ENCODE measurements at places on chromosomes 2 and 18.
A peak's percentile ranks its signal among the peaks of the same experiment; 100 is the strongest.

DNA sequence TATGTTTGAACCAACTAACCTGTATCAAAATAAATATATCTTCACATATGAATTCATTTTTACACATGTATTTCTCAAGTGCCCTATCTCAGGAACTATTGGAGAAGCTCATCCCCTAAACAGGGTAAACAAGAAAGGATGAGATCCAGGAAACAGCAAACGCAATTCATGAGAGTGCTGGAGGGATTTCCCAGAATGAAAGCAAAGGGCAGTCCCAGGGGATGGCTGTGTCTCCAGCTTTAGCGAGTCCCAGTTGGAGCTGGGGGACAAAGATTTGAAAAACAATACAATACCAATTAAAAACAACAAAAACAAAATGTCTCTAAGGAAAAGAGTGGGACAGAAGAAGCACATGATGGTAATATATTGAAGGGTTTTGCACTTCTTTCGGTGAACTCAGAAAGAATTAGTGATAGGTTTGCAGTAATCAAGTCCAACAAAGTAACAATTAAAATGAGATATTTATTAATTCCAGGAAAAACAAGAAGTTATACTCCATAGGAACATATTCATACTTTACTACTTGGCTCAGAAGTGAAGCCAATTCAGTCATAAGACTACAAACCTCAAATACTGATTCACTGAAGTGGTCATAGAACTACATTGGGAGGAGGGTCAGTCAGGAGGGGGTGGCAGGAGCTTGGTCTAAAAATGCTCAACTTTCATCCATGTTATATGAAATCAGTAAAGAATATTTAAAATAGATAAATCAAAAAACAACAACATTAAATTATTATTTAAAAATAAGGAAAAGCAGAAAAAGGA is 73.1 kb upstream of the PDE1A start:
- DNase-seq = peak; percentile 49

GRCh38 chr2:118123561-118124232 is 35.4 kb downstream of the INSIG2 start:
- no peak for DNase-seq

DNA sequence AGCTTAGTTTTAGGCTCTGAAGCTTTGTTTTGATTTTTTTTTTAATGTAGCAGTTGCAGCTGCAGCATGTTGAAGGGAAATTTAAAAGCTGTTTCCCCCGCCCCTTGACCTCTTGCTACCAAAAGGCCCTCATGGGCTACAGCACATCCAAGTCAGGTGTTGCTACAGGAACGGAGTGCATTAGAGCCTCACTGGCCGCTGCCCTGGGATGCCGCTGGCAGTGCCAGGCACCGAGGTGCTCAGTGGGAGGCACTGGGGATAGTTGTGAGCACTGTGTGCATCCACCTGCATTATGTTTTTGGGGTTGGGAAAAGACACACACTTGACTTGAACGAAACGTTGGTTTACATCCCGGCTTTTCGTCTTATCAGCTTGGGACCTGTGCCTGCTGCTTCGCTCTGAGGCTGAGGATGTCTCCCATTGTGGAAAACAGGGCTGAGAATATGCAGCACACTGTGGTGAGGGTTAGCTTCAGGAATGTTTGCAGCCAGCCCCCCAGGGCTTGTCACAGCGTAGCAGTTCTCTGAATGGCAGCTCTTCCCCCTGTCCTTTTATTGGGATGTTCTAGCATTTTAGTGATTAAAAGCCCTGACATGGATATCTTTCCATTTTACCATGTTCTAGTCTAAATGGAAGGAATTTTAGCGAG is 24.1 kb downstream of the DCDC2C start:
- no peak for DNase-seq

- no peak for DNase-seq
Observed at GRCh38 chr2:29063646-29064345, 10.5 kb downstream of the PCARE start.

DNA sequence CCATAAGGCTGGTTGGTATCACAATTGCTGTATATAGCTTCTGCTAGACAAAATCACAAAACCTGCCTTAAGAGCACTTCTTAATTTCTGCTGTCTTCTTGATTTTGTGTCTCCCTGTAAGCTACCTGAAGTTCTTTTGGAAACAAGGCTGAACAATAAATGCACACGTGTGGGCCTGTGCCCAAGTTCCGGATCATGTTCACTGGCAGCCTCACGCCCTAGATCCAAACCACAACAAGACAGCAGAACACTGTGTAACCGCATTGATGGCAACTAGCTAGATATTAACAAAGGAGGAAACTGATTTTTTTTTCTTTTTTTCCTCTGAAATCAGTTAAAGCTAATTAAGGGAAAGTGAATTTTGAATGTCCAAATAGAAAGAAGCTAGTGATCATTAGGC is 81.5 kb upstream of the LYPD6B start:
- no peak for DNase-seq

GRCh38 chr2:20110876-20111275 is 59.4 kb upstream of the LAPTM4A start:
- no peak for DNase-seq

DNA sequence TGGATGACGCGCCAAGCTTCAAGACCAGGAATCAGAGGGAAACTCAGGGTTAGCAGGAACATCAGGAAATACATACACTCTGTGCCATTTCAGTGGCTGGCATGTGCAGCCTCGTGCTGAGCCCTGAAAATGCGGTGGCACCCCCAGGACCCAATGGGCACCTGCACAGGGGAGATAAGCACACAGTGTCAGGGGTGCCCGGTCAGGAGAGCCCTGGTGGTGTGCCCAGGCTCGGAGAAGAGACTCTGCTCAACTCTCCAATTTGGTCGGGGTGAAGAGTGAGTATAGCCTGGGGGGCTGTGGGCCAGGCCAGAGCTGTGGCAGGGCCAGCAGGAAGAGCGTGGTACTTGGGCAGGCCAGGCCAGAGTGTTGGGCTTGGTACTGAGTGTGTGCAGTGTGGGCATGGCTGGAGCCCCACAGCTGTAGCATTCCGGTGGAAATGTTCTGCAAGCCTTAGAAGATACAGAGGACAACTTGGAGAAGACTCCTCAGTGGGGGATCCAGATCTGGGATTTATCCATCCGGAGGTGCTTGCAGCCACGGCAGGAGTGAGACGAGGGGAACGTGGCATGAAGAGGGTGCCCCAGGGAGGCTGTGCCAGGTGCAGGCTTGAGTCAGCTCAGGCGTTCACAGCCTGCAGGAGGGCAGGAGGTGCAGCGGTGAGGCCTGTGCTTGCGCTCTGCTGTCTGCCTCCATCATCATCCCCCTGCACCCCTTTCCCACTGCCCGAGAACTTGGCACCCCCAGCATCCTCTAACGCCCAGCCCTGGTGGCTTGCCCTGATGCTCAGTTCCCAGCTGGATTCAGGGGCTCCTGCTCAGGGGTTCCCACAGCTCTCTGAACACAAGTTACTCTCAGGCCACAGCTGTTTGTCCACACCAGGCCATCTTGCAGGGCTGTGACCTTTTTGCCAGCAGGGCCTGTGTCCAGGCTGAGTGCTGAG is 451.7 kb upstream of the HS6ST1 start:
- DNase-seq = no peak

- DNase-seq = no peak
Observed at GRCh38 chr2:105125920-105126319, 88.1 kb downstream of the MRPS9 start.

- DNase-seq = peak; percentile 19
Observed at GRCh38 chr2:165863810-165864261, 69.8 kb upstream of the GALNT3 start.

GRCh38 chr2:9941196-9941995 is 10.1 kb upstream of the GRHL1 start:
- no peak for DNase-seq
